ENCODE measurements at places on chromosomes 7 and 10. TPM values are rescaled to one million over a fixed set of nuclear protein-coding genes. Genes with fewer than 3 reads are reported as not detected.

ABCB4 gene
- 0.25 TPM for total RNA-seq

ACTL6B gene
- not detected for total RNA-seq

DNA sequence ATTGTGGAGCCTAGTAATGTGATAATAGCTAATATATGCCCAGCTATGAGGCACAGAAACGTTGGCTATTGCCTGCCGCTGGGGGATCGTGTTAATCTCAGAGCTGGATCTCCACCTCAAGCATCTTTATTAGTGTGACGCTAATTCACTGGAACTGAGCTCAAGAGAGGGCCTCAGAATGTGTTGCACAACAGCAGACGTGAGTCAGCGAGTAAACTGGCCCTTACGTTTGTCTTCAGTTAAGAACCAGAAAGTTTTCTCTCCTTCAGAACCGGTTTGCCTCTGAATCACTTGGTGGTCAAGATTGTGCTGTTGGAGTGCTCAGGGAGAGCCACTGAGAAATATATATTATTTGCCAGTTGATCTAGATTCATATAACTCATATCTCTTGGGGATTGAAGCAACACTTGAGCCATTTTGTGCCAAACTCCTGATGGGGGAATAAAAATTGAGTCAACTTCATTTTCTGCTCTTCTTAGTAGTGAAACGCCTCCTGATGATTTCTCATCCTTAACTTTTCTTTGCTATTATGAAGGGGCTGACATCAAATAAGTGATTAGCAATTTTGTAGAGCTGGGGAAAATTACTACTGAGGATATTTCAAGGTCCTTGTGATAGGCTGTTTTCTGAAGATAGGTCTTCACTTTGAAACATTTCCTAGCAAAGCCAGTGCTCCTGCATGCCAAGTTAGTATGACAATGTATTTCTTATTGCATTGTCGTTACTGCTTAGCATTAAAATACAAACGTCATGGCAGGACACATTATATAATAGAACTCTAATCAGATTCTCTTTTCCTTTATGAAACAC, 22.3 kb downstream of the BZW2 start:
- peak; percentile 78 for DNase-seq

BHLHA15 gene
- 1.5 TPM for total RNA-seq

DNA sequence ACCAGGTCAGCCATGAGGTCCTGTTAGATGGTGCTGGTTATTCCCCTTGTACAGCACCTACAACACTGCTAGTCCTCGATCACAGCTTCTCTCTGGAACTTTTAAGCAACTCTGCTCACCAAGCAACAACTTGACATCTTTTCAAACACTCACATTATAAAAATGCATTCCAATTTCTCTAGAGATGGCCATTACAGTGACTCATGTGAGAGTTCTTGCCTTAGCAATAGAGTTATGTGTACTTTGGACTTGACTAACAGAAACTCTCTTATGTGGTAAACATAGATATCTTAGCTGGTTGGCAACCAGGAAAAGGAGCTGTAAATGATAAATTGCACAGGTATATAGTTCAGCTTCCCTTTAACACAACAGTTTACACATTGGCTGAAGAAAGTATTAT, 122.2 kb downstream of the PDE1C start:
- DNase-seq = no peak

LRRN3 gene
- total RNA-seq = 4.7 TPM

GRCh38 chr7:13047061-13047460, 359.6 kb downstream of the ARL4A start:
- no peak for DNase-seq

SYT15B gene
- total RNA-seq = 59.8 TPM

GRCh38 chr7:90945104-90945787, 319.0 kb upstream of the FZD1 start:
- DNase-seq = no peak

DNA sequence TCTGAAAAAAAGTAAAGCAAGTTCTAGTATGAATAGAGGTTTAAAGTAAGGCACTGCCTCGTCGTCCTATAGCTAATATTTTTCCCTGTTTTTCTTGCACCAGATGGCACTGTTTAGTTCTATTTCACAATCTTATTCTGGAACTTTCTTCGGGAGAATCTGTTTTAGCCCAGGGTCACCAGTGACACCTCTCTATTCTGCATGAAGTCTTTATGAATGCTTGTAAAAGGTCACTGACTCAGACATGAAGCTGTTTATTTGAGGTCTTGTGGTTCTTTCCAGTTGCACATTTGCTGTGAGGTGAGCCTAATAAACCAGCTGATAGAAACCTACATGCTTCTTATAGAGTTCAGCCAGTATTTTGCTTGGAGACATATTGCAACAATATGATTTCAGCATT, 444.3 kb downstream of the AUTS2 start:
- DNase-seq = peak; percentile 67

- DNase-seq = no peak
Measured at GRCh38 chr10:114953047-114953446, 15.1 kb downstream of the TRUB1 start.

GRCh38 chr10:101660256-101660655, 34.7 kb downstream of the FBXW4 start:
- no peak for DNase-seq
